CD8-positive, alpha-beta memory T cell (primary cell): ENCODE measurements at places on chromosomes 3 and 15. TPM values are rescaled to one million over a fixed set of nuclear protein-coding genes. Genes with fewer than 3 reads are reported as not detected.

GRCh38 chr3:197354568-197355001, 56.2 kb upstream of the DLG1 start:
- no peaks in the 10 kb centered on the region for H3K27me3 ChIP-seq
- no peak overlapping the region for H3K4me3 ChIP-seq
- H3K4me1 ChIP-seq, result no peaks in the 10 kb centered on the region
- H3K27ac ChIP-seq, result no peak overlapping the region
- H3K36me3 ChIP-seq, result no peaks in the 10 kb centered on the region
- no peak for DNase-seq

- H3K27me3 ChIP-seq, result no peaks in the 10 kb centered on the region
- H3K27ac ChIP-seq, result no peak overlapping the region
- H3K36me3 ChIP-seq, result no peaks in the 10 kb centered on the region
- no peak for DNase-seq
- no peak overlapping the region for H3K4me3 ChIP-seq
Measured at GRCh38 chr3:61832375-61833229, 271.2 kb downstream of the PTPRG start.

GRCh38 chr15:100994597-100995446, 75.7 kb downstream of the LRRK1 start:
- H3K27me3 ChIP-seq, result no peaks in the 10 kb centered on the region
- H3K36me3 ChIP-seq, result no peaks in the 10 kb centered on the region
- H3K27ac ChIP-seq, result no peak overlapping the region
- no peak overlapping the region for H3K4me3 ChIP-seq

DNA sequence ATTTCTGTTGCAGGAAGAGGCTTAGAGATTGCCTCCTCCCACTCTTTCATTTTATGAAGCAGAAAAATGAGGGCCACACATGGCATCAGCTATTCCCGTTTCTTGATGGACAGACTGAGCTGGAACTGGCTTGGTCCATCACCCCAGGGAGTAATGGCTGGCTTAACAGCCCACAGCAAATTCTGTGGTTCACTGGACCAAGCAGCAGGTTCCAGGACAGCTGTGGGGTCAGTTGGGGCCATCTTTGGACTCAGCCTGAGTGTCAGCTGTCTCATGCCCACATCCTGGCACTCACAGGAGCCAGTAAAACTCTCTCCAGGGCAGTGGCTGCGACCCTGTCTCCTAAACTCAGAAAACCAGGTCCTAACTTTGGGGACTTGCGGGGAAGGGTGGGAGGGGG, 36.5 kb downstream of the ZDHHC19 start:
- no peaks in the 10 kb centered on the region for H3K27me3 ChIP-seq
- peaks cover 12% of the 10 kb centered on the region for H3K4me1 ChIP-seq
- H3K4me3 ChIP-seq, result no peak overlapping the region
- no peaks in the 10 kb centered on the region for H3K36me3 ChIP-seq

The ECE2 gene
- not detected for polyA plus RNA-seq

GRCh38 chr3:31384117-31384516, 148.6 kb upstream of the STT3B start:
- H3K27me3 ChIP-seq, result no peaks in the 10 kb centered on the region
- no peak overlapping the region for H3K27ac ChIP-seq
- H3K36me3 ChIP-seq, result no peaks in the 10 kb centered on the region
- no peaks in the 10 kb centered on the region for H3K4me1 ChIP-seq

GRCh38 chr15:70062321-70062956, 35.3 kb downstream of the TLE3 start:
- no peak for DNase-seq
- H3K4me1 ChIP-seq, result no peaks in the 10 kb centered on the region
- H3K36me3 ChIP-seq, result peaks cover 60% of the 10 kb centered on the region
- no peak overlapping the region for H3K27ac ChIP-seq
- no peaks in the 10 kb centered on the region for H3K27me3 ChIP-seq
